ENCODE measurements at places on chromosomes 2 and 18.

DNA sequence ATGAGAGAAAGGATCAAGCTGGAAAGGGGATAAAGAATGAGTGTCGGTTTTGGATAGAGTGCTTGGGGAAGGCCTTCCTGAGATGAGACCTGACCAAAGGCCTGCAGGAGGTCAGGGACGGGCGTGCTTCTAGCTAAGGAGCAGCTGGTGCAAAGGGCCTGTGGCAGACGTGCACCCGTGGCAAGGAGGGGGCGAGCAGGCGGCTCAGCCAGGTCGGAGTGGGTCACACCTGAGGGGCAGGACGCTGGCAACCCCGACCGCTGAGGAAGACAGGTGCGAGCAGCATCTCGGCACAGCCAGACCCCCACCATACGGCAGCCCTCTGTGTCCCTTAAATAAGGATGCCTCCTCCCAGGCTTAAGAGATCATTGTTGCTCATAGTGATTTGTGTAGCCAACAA lies 48.1 kb downstream of the ODC1 start:
- DNase-seq = no peak

DNA sequence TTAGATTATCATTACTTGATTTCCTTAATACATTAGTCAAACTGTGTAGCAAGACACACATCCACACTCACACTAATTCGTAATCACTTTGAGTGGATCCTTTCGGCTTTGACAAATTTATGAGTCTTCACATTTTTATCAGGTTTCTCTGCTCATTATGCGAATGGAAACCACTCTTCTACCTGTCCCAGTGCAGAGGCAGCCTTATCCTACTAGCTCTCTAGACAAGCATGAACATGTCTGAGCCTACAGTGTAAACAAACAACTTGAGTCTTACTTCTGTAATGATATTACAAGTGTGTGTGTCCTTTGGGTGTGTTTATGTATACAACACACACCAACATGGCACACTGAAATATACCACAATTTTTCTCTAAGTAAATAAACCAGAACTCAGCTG lies 361.9 kb upstream of the CHST9 start:
- no peak for DNase-seq

DNA sequence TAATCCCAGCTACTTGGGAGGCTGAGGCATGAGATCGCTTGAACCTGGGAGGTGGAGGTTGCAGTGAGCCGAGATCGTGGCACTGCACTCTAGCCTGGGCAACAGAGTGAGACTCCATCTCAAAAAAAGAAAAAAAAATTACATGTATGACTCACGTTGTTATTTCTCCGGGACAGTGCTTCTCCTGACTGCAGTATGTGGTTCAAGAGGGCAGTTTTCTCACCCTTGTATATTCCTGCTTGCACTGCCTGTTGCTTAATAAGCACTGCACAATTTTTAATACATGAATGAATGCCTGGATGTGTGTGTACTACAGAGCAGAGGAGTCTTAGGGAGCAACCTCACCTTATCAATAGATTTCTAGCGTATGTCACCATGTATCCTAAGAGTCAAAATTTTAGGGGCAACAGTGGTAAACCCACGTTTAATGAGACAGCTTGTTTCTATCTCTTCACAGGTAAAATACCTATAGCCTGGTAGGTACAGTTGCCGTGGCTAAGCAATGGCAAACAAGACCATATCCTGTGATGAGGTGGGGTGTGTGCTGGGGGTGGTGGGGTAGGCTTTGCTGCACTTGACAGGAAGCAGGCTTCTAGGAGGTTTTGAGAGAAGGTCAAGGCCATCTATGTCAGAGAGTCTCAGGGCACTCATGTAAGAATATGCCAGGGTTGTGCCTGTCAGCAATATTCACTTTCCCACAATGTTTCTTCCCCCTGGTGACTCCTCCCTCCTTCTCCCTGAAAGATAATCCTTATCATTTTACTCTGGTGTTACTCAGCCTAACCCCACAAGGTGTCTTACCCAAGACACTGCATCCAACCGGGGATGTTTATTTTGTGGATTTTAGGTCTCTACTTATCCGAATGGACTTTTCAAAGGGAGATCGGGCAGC lies 36.9 kb upstream of the MEX3C start:
- no peak for DNase-seq

- no peak for DNase-seq
Observed at GRCh38 chr18:79924814-79925731, 26.4 kb downstream of the SLC66A2 start.

GRCh38 chr2:20596193-20596972 lies 54.5 kb downstream of the HS1BP3 start:
- no peak for DNase-seq

GRCh38 chr2:161681046-161681445 lies 56.8 kb downstream of the SLC4A10 start:
- DNase-seq = no peak

DNA sequence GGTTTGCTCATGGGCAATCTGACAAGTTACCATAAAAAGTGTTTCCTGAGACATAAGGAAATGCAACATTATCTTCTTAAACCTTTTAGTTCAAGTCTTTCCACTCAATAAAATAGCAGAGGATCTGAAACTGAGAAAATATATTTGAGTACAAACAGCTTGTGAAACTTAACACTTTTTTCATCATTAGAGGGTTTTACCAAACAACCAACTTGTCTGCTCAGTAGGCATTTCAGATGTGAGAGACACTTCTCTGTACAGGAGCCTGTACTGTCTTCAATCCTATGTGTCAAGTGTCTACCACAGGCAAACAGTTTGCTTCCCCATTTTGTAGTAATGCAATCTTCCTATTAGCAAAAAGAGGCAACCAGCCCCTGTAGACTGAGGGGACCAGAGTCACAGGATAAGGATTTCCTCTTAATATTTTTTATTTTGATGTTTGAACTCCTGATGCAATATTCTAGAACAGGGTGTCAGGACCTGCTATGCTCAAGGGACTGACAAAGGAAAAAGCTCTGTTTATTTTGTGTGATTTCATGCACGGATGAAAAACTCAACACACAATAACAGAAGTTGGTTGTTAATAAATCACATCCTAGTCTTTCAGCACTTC lies 159.1 kb upstream of the LHCGR start:
- no peak for DNase-seq

DNA sequence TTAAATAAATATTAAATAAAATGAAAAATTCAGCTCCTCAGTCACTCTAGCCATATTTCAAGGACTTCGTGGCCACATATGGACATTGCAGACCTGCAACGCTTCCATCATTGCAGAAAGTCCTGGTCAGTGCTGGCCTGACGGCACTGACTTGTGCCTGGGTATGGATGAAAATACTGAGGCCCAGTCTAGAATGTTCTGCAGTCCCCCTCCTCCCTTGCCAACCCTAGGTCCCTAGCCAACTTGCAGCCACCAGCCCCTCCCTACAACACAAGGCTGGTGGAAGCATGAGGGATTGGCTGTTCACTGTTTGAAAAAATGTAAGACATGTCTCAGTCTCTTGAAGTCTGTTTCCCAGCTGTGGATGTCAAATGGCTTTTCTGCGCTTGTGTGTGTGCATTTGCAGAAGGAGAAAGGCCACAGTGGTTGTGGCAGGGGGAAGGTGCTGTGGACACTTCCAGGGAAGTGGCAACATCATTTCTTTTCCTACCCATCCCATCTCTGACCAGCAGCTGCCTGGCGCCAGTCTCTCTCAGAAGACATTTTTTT lies 9.9 kb downstream of the IGFBP5 start:
- DNase-seq = no peak

GRCh38 chr2:3641181-3641580 lies 16.8 kb upstream of the ALLC start:
- no peak for DNase-seq

DNA sequence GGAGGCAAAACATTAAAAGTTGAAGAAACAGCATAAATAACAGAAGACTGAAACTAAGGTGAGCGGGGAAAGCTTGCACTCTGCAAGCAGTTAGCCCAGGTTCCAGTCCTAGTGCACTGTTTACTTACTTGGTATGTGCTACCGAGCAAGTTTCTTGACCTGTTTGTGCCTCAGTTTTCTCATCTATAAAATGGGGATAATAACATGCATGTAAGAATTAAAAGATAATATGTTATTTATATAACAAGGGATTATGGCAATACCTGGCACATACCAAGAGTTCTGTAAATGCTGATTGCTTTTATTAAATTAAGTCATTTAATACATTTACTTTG lies 37.1 kb upstream of the IKZF2 start:
- no peak for DNase-seq

GRCh38 chr2:188364033-188364630 lies 72.5 kb downstream of the GULP1 start:
- no peak for DNase-seq

DNA sequence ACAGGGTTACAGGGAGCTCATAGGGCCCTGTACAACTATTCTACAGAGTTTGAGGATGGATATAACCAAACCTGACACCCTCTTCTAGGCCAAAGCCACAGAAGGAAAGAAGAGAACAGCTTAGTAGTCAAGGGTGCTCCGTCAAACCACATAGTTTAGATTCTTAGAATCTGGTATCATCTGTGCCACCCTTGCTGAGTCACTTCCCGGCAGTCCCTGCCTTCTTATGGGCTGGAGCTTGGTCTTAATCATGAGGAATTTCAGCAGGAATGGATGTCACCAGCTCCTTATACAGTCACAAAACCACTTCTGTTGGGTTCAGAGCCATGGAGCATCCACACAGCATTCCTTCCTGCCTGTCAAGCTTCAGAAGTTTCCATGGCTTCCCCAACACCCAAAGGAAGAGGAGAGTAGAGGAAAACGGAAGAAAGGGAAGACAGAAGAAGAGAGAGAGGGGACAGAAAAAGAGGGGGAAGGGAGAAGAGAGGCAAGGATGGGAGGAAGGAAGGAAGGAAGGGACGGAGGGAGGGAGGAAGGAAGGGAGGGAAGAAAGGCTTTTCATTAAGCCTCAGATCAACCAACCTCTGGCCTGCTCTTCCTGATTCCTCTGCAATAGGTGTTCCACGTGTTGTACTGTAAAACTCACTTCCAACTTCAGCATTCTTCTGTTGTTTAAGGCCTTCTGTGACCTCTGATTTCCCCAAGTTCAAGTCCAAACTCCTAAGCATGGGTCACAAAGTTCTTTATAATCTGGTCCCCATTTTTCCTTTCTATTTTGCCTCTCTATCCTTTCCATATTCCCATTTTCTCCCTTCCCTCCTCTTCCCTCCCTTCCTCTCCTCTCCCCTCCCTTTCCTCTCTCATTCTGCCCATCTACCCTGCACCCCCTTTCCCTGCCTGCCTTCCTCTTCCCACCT lies 246.1 kb upstream of the TNP1 start:
- DNase-seq = no peak

- DNase-seq = no peak
Observed at GRCh38 chr18:435940-436339, 64.6 kb downstream of the COLEC12 start.

GRCh38 chr2:168456521-168457189 lies 583 bp downstream of the CERS6 start:
- no peak for DNase-seq

DNA sequence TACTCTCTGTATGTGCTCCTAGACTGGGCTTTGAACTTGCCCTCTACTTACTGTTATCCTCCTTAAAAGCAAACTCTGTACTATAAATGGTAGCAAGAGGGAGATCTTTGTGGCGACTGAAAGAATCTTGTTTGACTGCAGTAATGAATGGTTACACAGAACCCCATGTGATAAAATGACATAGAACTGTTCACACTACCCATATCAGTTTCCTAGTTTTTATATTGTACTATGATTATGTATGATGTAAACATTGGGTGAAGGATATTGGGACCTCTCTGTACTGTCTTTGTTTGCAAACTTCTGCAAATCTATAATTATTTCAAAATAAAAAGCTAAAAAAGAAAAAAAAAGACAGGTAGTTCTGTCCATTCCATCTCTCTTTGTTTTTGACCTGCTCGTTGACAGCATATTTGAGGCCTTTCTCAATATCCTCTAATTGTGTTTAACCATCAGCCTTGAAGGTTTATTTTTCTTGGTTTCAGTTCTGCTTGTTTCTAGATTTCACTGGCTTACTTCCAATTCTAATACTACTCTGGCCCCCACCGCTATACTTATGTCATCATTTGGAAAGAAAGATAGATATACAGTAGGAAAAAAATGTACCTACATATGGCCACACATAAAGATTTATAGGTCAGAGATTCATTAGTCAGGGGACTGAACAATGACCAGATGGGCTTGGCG lies 79.2 kb upstream of the MYO3B start:
- DNase-seq = no peak

- DNase-seq = no peak
Observed at GRCh38 chr2:76870581-76870980, 651.6 kb downstream of the LRRTM4 start.

GRCh38 chr18:70442933-70443332 lies 154.1 kb downstream of the SOCS6 start:
- DNase-seq = no peak

- no peak for DNase-seq
Observed at GRCh38 chr2:138537170-138537915, 35.8 kb downstream of the SPOPL start.

- DNase-seq = no peak
Observed at GRCh38 chr2:59744436-59744835, 809.0 kb downstream of the BCL11A start.

DNA sequence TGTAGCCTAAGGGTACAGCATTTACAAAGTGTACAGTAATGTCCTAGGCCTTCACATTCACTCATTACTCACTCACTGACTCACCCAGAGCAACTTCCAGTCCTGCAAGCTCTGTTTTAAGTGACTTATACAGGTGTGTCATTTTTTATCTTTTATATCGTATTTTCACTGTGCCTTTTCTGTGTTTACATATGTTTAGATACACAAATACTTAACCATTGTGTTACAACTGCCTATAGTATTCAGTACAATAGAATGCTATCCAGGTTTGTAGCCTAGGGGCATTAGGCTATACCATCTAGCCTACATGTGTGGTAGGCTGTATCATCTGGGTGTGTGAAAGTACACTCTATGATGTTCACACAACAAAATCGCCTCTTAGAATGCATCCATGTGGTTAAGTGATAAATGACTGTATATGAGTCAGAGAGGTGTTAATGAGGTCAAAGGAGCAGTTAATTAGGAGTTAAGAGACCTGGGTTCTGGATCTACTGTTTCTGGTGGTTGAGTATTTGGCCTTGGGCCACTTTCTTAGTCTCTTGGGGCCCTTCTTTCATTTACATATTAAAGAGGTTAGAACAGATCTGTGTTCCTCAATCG lies 149.1 kb downstream of the GREB1L start:
- no peak for DNase-seq

DNA sequence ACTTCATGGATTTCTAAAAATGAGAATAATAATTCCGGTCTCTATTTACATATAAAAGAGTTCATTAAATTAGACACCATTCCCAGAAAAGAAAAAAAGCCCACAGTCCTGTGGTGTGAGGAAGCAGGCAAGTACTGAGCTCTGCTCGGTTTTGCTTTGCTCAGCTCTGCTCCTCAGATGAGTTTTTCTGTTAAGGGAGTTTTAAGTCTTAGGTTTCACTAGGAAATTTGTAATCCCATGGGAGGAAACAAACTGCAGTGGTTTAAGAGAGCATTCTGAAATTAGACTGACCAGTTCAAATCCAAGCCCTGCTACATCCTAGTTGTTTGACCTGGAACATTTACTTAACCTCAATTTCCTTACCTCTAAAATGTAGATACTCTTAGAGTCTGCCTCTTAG lies 338.6 kb upstream of the MMADHC start:
- DNase-seq = no peak

- no peak for DNase-seq
Observed at GRCh38 chr2:120660056-120660694, 75.5 kb upstream of the GLI2 start.

GRCh38 chr2:235553291-235553690 lies 59.4 kb downstream of the AGAP1 start:
- DNase-seq = no peak
